HT1080 (cell line): ENCODE measurements at places on chromosomes 11 and 22.
A peak's percentile ranks its signal among the peaks of the same experiment; 100 is the strongest.

DNA sequence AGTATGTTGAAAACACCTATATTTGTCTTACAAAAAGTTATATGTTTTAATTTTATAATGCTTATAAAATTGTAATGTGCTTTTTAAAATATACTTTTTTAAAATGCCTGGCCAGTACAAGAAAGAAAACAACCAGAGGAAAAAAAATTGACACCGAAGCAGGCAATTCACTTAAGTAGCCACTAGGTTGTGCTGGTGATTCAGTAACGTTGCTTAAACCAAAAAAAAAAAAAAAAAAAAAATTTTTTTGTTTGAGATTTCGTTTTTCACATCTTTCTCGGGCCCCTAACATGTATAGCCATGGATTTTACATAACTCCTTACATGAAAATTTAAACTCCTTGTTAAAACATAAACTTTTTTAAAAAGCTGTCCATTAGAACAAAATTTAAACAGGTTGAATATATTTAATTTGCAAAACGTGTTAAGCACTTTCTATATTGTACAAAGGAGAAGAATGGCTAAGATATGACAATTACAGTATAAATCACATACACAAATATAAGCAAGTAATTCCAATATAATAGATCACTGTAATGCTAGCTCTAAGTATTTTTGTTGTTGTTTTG lies 9.2 kb downstream of the OR8B4 start:
- peak; percentile 19 for DNase-seq

DNA sequence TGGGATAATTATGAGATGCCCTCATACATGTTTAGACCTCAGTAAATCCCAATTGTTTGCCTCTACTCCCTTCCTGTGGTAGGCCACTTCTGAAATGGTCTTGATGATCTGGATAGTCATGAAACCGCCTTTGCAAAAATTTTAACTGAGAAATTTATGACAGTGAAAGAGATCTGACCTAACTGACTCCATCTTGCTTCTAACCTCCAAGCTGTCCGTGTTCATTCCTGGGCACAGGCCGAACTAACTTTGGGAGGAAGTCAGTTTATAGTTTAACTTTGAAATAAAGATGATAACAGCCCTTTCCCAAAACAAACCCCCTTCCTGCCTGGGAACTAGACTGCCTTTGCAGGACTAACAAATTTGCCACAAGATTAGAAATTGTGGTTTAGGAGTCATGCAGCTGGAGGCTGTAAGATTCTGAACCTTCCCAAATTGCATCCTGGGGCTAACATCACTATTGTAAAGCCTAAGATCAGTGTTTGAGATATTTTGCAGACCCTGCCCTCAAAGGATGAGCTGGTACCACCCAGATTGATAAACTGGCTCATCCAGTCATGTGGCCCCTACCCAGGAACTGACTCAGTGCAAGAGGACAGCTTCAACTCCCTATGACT lies 19.9 kb upstream of the CTR9 start:
- DNase-seq: peak; percentile 24

GRCh38 chr22:38028344-38029130 lies 28.7 kb upstream of the PICK1 start:
- no peak for DNase-seq

- DNase-seq: no peak
Observed at GRCh38 chr22:46789992-46790391, 27.5 kb downstream of the TBC1D22A start.

GRCh38 chr11:19676475-19677380 lies 35.9 kb upstream of the NAV2 start:
- peak; percentile 24 for DNase-seq

GRCh38 chr11:119990309-119991021 lies 147.4 kb downstream of the TRIM29 start:
- DNase-seq: peak; percentile 7

GRCh38 chr11:2950825-2951224 lies 21.6 kb upstream of the PHLDA2 start:
- no peak for DNase-seq

GRCh38 chr11:115257678-115258077 lies 246.5 kb downstream of the CADM1 start:
- no peak for DNase-seq

DNA sequence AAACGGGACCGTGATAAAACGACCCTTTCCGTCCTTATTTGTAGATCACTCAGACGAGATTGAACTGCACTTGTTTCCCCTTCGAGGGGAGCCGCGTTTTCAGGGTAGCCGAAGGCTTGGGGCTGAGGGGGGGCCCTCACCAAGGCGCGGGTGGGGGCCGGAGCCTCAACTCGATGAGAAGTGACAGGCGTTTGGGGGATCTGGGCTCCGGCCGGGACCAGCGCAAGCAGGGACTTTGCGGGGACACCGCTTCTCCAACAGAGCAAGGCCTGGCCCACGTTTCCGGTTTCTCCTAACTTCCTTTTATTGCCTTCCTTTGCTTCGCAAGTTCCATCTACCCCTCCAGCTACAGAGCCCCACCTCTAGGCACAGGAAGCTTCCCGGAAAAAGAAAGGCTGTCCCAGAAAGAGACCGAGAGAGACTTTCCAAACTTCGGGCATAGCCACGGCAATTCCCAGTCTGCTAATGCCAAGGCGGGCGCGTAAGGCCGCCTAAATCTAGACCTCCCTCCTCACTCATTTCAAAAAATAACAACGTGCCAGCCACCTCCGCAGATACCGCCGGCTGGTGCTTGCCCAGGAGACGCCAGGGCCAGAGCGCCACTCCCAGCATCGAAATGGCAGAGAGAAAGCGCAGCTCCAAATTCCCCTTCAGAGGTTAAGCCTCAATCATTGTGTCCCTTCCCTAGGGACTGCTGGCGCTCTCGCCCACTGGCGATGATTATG lies 6.6 kb downstream of the PAX6 start:
- no peak for DNase-seq

- DNase-seq: no peak
Observed at GRCh38 chr11:32311346-32312065, 123.8 kb downstream of the WT1 start.

DNA sequence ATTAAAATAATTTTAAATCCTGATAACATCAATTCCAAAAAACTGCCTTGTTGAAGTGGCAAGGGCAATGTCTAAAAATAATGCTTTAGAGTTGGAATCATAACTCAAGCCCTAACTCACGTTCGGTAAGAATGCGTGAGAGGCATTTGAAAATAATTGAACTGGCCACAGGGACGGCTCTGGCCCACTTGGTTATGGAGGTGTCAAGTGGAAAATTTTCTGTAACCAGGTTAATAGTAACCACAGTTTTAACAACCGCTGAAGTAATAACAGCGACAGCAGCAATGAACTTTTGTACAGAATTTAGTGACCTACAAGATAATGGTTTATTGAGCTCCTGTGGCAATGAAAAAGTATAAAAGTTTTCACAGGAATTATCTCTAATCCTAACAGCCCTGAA lies 79.4 kb downstream of the ETS1 start:
- no peak for DNase-seq

DNA sequence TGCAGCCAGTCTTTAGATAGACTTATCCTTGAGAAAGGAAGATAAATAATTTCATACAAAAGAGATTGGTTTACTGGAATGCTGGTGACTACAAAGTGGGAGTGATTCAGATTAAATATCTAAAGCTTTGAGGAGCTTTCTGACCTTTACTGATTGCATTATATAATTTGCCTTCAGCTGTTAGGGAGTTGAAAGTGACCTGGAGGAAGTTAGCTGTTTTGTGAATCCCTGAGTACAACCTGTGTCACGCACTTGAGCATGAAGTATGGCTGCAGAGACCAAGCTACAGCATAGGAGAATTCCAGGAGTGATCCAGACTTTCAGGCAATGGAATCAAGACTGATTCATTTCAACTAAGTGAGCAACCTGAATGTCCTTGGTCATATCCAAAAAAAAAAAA lies 1848.3 kb upstream of the RAG2 start:
- peak; percentile 50 for DNase-seq

- DNase-seq: no peak
Observed at GRCh38 chr11:71252269-71252769, at the start of gene SHANK2. TSS of gene SHANK2 (minus strand) at chr11:71252577. CDS start at chr11:71147326, 105,251 bp downstream.

GRCh38 chr11:75840522-75840921 lies 25.5 kb downstream of the UVRAG start:
- no peak for DNase-seq

DNA sequence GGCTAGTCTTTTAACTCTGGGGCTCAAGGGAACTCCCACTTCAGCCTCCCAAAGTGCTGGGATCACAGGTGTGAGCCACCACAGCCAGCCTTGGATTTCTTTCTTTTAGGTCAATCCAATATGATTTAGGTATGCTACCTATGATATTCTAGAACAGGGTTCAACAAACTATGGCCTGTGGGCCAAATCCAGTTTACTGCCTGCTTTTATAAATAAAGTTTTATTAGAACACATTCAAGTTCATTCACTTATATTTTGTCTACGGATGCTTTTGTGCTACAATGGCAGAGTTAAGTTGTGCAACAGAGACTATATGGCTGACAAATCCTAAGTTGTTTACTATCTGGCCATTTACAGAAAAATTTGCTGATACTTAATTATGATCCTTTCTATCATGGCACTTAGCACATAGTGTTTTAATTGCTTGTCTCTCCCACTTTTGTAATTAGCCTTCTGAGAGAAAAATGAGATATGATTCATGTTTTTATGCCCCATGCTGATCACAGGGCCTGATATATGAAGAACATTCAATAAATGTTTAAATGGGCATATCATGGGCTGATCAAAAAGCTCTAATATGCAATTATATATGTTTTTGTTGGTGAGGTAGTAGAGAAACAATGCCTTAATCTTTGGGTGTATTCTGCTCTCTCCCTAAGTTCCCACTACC lies 109.6 kb downstream of the STIM1 start:
- no peak for DNase-seq

GRCh38 chr11:57131080-57131790 lies 50.5 kb upstream of the LRRC55 start:
- DNase-seq: peak; percentile 25

DNA sequence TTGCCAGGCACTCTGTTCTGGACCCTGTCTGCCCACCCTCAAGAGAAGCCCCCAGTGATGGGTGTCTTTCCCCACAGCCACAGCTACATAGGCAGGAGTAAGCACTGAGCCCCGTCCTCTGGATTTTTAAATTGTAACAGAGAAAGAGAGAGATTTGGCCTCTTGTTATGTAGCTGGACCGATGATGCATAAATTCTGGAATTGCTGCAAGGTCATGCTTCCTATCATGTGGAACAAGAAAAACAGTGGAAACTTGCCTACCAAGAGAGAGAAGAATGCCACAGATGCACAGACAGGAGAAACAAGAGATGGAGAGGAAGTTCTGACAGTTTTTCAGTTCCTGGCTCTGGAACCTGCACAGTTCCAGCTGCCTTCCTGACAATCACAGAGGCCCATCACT lies 150.2 kb downstream of the ETS1 start:
- peak; percentile 25 for DNase-seq

DNA sequence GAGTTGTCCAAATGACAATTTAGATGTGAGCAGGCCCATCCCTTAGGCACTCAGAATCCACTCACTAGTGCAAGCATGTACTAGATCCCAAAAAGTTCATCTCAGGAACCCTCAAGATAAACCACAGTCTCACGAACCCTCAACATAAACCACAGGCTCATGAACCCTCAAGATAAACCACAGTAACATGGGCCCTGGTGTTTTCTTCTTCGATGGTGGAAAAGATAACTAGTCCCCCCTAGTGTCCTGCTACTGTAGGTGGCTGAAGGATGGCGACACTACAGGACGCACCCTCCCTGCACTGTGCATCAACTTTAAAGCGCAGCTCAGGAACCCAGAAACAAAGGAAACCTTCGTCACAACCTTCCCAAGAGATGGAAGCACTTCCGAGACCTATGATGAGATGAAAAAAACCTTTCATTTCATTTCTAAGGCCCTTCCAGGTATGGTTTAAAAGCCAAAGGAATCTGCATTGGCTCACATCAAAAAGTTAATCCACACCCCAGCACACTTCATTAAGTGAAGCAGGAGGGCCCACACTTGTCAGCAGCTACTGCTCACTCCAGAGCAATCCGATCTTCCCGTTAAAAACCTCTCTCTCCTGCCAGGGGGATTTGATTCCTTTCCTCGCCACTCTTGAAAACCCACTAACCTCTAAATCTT lies 2.4 kb downstream of the LARGE1 start:
- DNase-seq: no peak

DNA sequence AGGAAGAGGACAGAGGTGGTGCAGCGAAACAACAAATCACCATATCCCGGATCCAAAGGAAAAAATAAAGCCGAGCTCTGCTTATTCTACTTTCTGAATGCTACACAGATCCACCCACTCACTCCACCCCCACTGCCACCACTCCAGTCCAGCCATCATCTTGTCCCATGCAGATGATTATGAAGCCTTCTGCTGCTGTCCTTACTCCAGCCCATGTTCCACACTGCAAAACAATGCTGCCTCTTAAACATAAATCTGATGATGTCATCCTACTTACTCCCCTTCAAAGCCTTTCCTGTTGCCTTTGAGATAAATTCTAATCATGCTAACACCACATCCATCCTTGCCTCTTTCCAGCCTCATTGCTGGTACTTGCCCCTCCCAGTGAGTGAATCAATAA lies 6.5 kb upstream of the DRD2 start:
- no peak for DNase-seq

DNA sequence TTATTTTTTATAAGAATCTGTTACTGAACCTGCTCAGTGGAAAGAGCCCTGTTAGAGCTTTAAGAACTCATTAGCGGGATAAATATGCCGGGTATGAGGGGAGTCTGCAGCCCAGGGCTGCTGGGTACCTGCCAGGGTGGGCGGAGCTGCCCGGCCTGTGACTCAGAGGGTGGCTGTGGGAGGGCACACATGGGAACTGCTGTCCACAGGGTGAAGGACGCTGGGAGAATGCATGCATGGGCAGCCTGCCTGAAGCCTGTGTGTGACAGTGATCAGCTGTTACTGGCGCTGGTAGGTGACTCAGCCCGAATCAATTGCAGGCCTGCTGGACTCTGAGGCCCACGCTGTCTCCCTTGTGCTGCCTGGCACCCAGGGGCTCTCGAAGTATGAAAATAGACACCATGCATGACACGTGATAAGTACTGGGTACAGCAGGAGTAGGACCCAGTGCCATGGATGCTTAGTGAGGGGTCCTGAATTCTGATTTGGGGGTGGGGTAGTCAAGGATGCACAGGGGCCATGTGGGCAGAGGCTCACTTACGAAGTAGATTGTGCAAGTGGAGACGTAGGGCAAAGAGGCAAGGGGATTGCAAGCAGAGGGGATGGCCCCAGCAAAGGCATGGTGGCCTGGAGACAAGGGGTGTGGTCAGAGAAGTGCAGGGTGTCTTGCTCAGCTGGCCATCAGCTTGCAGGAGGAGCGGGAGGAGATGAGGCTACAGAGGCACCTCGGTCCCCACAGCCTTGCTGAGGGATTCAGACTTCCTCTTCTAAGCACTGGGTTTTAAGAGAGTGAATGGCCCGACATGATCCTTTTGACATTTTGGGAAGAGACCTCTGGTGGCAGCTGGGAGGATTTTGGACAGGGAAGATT lies 36.5 kb downstream of the GRIK4 start:
- DNase-seq: peak; percentile 96

GRCh38 chr11:30527566-30527965 lies 58.6 kb downstream of the MPPED2 start:
- no peak for DNase-seq

GRCh38 chr11:72676861-72677341 lies 2.7 kb upstream of the PDE2A start:
- peak; percentile 35 for DNase-seq
